ENCODE measurements at places on chromosomes 2 and 18. TPM values are rescaled to one million over a fixed set of nuclear protein-coding genes. Genes with fewer than 3 reads are reported as not detected.

The ELOA2 gene
- total RNA-seq, result not detected

The TBR1 gene
- not detected for total RNA-seq

The WBP1 gene
- 48.0 TPM for total RNA-seq

The NT5DC4 gene
- not detected for total RNA-seq

The KCNF1 gene
- 0.17 TPM for total RNA-seq

The ANKRD30BL gene
- total RNA-seq, result not detected

The HOXD13 gene
- not detected for total RNA-seq

The TLX2 gene
- total RNA-seq, result not detected

GRCh38 chr2:231929961-231930592 lies 3.9 kb upstream of the NPPC start:
- DNase-seq, result peak; percentile 86

- DNase-seq, result peak; percentile 94
Measured at GRCh38 chr18:48781163-48781987, 169.4 kb downstream of the SMAD7 start.

GRCh38 chr2:197633109-197633657 lies 42.2 kb downstream of the RFTN2 start:
- DNase-seq, result no peak

GRCh38 chr18:27860701-27861107 lies 316.2 kb downstream of the CDH2 start:
- DNase-seq, result peak; percentile 37

- DNase-seq, result no peak
Measured at GRCh38 chr2:60595953-60596352, 42.5 kb upstream of the BCL11A start.

DNA sequence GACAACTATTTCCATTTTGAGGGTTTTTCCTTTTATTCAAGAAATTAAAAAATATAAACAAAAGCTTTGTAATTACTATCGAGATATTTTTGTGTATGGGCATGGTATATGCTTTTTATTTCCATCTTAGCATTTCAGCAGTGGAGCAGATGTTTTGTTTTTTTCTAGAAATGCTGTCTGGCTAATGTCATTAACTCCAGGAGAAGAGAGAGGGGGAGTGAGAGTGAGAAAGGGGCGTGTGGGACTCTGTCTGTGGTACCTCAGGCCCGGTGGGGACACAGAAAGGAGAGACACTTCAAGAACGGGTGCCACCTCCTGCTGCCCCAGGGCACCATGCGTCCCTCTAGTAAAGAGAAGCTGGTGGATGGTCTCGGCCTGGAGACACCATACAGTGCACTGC lies 34.7 kb downstream of the MYT1L start:
- DNase-seq, result no peak

DNA sequence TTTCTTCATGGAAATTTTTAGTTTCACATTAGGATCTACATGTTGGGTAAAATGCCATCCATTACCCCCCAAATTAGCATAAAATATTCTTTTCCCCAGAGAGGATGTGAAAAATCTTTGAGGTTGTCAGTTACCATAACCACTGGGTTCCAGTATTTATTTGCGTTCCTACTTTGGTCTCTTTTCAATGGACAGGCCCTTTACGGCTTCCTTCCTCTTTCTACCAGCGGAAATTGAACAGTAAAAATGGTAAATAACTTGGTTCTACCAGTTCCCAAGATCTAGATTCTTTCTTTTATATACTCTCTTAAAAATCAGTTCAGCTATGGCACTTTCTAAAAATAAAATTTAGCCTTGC lies 169.2 kb upstream of the APCDD1 start:
- DNase-seq, result no peak

GRCh38 chr2:142723236-142723635 lies 154.2 kb upstream of the KYNU start:
- no peak for DNase-seq

DNA sequence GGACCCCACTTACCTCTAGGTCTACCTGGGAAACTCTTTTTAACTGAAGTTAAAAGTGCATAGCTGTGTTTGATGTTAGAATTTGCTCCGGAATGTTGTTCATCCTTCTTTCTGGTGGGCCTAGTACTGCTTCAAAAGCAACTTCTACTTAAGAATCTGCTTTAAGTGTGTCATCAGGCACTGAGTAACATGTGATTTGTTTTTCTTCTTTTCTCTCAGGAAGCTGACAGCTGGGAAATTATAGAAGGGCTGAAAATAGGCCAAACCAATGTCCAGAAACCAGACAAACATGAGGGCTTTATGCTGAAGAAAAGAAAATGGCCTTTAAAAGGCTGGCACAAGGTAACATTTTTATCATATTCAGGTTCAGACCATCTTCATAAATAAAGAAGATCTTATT lies 122.9 kb downstream of the PRKRA start:
- DNase-seq, result no peak

DNA sequence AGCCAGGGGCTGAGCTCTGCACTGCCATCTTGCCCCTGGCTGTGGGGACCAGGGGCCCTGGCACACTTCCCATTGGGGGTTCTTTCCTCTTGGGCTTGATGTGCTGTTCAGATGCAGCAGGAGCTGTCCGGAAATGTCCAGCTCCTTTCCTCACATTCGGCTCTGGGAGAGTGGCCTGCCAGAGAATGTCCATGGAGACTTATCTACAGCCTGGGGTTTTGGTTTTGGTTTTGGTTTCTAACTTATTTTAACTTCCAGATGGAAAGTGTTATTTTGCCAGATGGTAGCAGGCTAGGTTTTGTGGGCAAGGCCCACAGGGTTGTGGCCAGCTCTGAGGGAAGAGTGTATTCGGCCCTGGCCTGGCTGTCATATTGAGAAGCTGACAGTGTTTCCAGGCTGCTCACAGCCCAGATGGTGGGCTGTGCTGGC lies 177.3 kb downstream of the ANKRD30B start:
- no peak for DNase-seq

DNA sequence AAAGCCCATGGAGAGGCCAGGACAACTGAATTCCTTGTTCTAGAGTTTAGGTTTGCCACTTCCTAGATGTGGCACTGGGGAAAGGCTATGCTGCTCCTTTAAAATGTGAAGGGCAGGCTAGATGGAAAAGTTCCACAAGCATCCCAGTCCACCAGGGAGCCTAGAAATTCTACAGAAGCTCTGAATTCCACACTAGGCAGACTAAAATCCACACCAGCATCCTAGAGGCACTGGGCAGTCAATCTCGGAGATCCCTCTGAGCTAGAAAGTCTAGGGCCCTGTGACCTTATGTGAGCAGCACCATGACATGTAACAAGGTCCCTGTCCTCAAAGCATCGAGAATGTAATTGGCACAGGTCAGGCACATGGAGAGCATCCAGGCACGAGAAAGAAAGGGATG lies 71.5 kb downstream of the LYPD1 start:
- no peak for DNase-seq

DNA sequence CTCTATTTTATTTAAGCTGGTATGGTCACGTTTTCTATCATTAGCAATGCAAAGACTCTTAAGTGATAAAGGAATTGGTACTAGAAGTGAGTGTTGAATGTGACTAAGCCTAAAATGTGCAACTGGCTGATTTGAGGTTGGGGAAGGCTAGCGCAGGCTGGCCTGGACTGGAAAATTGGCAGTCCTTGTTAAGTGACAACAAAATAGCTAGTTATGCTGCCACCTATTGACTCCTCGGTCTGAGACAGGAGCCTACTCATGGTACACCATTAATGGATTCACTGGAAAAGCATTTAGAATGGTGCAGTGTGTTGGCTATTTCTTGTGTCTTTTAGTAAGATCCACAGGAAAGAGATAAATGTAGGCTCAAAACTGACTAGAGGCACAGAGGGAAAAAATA lies 5.7 kb upstream of the WIPF1 start:
- peak; percentile 50 for DNase-seq

Data from left ventricle myocardium superior (tissue), 1 donor.